ENCODE measurements at places on chromosomes 7 and 10.

- no peak for DNase-seq
Measured at GRCh38 chr10:12631216-12631615, 281.9 kb downstream of the CAMK1D start.

- DNase-seq: no peak
Measured at GRCh38 chr7:157193274-157193673, 54.5 kb downstream of the UBE3C start.

DNA sequence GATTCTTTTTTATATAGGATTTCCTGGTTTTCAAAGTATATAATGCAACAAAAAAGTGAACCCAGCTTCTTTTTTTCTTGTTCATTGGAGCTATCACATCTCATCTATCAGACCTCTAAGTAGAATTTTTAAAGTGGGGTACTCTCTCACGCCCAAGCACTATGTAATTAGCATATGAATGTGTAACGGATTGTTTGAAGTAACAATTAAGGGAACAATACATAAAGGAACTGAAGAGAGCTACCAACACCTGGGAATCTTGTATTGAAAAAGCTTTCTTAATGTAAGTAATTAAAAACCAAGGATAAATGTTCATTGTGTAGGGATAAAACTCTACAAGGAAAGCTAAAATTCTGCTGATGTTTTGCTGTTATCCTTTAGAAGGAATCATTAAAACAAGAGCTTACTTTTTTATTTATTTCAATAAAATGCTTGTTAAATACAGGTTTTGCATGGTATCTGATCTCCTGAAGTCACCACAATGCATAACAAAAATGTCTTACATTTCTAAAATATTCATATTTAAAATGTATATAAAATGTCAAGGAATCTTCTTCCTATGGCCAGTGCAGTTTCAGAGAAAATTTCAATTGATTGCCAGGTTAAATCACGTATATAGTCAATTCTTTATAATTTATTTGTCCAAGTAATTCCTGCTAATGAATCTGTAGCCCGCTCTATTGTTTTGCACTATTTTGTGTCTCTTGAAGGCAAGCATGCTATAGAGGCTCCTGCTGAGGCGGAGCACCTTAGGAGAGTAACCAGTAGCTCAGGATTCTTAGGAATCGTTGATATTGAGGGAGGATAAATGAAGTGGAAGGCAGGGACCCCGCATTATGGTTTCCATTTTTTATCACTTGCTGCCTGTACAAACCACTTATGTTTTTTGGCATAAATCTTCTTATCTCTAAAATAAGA is 51.6 kb downstream of the PTPRZ1 start:
- DNase-seq: no peak

GRCh38 chr7:99554939-99555338 is 3.0 kb upstream of the FAM200A start:
- DNase-seq: no peak

DNA sequence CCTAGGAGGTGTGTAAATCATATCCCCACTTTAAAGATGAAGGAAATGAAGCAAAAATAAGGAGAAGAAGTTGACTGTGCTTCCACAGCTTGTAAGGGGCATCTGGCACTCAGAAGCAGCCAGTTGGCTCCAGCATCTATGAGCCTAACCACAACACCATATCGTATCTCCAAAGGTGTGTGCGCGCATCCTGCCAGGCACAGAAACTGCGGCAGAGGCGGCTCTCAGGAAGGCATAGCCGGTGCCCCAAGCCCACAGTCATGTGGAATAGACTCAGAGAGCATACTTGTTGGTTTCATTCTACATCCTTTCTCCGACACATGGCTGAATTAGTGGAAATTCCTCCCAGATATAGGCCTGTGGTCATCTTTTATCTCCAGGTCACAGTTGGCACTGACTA is 423.9 kb downstream of the CALN1 start:
- DNase-seq: no peak

GRCh38 chr10:29658984-29659965 is 24.5 kb upstream of the SVIL start:
- peak; percentile 76 for DNase-seq

DNA sequence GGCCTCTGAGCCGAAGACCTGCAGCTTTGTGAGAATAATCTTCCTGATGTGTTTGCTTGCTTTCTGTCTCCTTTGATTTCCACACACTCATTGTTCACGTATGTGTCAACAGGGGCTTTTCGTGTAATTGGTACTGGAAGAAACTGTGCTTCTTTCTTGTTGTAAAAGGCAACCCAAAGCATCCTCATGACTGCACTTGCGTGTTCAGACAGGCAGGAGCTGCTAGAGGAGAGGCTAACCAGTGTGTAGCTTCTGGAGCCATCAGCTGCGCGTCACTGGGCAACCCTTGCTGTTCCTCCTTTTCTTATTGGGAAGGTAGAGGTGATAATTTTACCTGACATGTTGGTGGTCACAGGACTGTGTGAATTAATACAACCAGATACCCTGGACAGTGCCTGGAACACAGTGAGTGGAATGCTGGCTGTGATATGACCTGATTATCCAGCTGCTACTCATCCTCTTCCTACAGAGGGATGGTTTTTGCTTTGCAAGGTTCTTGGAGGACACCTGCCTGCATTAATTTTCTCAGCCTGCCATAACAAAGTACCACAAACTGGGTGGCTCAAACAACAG is 213.0 kb downstream of the ABCA13 start:
- DNase-seq: no peak

- DNase-seq: no peak
Measured at GRCh38 chr7:131143869-131144268, 183.8 kb upstream of the MKLN1 start.

DNA sequence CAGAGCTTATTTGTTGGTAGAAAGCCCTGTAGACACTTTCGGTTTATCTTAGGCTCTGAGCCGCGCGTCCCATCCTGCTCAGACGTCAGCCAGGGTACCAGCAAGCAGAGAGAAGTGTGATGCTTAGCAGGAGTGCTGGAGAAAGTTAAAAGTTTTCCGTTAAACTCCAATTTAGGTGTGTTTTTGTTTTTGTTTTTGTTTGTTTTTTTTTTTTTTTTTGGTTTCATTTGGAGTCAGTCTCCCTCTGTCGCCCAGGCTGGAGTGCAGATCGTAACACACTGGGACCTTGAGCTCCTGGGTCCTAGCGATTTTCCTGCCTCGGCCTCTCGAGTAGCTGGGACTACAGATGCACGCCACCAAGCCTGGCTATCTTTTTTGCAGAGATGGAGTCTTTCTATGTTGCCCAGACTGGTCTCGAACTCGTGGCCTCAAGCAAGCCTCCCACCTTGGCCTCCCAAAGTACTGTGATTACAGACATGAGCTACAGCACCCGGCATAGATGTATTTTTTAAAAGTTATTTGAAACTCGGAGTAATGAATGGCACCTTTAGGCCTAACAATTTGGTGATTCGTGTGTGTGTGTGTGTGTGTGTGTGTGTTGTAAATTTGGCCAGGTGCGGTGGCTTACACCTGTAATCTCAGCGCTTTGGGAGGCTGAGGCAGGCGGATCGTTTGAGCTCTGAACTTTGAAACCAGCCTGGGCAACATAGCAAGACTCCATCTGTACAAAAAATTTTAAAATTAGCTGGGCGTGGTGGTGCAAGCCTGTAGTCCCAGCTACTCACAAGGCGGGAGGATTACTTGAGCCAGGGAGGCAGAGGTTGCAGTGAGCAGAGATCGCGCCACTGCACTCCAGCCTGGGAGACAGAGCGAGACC is 1.3 kb upstream of the HIP1 start:
- no peak for DNase-seq

GRCh38 chr7:22143491-22143890 is 197.8 kb upstream of the CDCA7L start:
- DNase-seq: no peak

- DNase-seq: no peak
Measured at GRCh38 chr10:114388275-114388674, 16.0 kb downstream of the AFAP1L2 start.

GRCh38 chr7:107711301-107711700 is 32.6 kb upstream of the CBLL1 start:
- no peak for DNase-seq

DNA sequence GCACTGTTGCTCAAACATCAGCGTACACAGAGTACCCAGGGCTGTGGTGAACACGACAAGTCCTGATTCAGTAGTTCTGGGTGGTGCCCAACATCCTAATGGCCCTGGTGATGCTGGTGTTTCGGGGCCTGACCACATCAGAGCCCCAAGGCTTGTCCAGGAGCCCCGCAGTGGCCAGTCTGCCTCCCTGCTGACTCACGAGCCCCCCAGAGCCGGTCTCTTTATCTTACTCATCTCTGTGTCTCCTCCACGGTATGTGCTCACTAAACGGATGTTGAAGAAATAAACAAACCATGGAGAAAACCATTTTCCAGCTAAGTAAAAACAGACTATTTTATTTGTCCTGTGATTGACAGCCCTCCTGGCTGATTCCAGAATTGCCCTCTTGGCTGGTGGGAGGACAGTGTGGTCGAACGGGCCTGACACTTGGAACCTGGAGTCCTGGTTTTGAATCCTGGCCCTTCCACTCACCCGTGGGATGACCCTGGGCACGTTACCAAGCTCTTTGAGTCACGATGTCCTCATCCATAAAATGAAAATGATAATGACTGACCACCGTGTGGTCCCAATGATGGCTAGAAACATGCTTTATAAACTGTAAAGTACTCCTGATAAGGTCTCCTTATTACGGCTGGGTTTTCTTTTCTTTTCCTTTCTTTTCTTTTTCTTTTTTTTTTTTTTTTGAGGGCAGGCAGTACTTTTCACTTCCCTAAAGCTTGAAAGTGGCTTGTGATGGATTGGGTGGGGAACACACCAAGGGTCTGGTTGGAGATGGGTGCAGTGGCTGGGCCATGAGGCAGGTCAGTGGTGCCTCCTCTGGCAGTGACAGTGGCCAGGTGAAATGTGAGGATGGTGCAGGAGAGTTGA is 5.7 kb downstream of the HIP1 start:
- DNase-seq: no peak

DNA sequence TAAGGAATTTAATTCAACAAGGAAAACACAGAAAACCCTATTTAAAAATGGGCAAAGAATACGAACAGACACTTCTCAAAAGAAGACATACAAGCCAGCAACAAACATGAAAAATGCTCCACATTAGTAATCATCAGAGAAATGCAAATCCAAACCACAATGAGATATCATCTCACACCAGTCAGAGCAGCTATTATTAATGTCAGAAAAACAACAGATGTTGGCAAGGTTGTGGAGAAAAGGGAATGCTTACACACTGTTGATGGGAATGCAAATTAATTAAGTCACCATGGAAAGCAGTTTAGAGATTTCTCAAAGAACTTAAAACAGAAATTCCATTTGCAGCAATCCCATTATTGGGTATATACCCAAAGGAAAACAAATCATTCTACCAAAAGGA is 55.2 kb downstream of the GCC1 start:
- no peak for DNase-seq

DNA sequence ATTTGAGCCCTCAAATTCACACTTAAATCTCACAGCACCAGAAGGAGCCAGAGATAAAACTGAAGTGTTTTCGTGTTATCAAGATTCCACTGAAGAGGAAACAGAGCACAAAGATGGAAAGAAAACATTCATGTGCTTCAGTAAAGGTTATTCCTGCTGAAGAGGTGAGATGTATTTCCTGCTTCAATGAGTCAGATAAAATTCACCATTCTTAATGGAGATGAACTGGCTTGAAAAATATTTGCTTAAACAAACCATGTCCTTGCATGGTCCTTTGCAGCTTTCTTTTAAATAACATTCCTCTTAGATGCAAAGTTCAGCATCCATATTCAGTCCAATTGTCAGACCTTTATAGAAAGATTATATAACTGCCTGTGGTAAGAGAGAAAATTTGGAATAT is 294.2 kb downstream of the IPMK start:
- DNase-seq: no peak

GRCh38 chr7:158414002-158414401 is 173.6 kb downstream of the PTPRN2 start:
- DNase-seq: no peak

DNA sequence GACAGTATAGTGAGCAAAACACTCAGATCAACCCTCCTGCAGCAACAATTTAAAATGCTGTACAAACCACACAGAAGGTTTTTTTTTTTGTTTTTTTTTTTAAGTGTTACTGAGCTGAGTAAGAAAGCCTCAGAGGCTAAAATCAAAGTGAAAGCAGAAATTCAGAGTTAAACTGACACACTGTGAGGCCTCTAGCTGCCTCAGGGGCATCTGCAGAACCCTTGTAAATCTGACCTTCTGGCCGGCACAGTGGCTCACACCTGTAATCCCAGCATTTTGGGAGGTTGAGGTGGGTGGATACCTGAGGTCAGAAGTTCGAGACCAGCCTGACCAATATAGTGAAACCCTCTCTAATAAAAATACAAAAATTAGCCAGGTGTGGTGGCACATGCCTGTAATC is 7.4 kb upstream of the GNA12 start:
- no peak for DNase-seq

- DNase-seq: no peak
Measured at GRCh38 chr10:89147256-89147655, 59.9 kb downstream of the CH25H start.

GRCh38 chr10:121296881-121297585 is 301.2 kb downstream of the FGFR2 start:
- DNase-seq: no peak

- no peak for DNase-seq
Measured at GRCh38 chr7:85773116-85773728, 586.4 kb upstream of the SEMA3D start.

- DNase-seq: no peak
Measured at GRCh38 chr10:29435809-29436501, 147.1 kb downstream of the LYZL1 start.

- no peak for DNase-seq
Measured at GRCh38 chr10:102334101-102334500, 61.4 kb upstream of the NFKB2 start.

- DNase-seq: no peak
Measured at GRCh38 chr10:48504141-48504885, 100.6 kb downstream of the ARHGAP22 start.

DNA sequence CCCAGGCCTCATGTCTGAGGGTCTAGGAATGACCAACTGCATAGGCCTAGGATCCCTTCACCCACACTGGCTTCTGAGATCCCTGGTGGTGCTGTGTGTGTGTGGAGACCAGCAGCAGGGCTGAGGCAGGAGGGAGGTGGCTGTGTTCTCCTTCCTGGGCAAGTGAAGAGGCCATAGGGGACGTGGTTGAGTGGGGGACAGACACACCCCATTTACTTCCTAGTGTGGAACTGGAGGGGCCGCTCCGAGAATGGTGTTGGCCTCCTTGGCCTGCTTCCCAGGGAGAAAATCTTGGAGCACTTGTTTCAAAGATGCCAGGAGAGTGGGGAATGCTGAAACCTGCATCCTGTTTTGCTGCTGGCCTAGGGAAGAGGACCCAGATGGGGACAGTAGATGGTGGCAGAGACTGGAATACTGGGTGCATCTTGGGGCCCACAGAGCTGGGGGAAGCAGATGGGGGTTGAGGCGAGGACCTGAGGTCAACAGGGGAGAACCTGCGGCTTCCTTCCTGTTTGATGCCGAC is 19.1 kb downstream of the UBTD1 start:
- DNase-seq: no peak
